ENCODE measurements at places on chromosomes 2 and 18.

DNA sequence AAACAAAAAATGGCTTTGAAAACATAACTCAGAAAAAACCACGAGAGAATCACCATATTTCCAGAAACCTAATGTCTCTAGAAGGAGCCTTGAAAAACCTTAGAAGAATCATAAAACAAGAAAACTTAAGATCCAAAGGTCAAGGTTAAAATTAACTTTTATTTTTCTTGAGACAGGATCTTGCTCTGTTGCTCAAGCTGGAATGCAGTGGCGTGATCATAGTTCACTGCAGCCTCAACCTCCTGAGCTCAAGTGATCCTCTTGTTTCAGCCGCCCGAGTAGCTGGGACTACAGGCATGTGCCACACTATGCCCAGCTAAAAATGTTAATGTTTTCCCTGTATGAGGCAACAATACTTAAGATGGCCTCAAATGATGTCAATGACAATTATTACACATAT lies 254.2 kb upstream of the SESTD1 start:
- no peak for DNase-seq

- DNase-seq: no peak
Observed at GRCh38 chr18:70289351-70290312, 787 bp downstream of the SOCS6 start.

GRCh38 chr2:183935005-183935404 lies 663.3 kb upstream of the ZNF804A start:
- no peak for DNase-seq

- no peak for DNase-seq
Observed at GRCh38 chr2:163417596-163418337, 318.0 kb downstream of the FIGN start.

DNA sequence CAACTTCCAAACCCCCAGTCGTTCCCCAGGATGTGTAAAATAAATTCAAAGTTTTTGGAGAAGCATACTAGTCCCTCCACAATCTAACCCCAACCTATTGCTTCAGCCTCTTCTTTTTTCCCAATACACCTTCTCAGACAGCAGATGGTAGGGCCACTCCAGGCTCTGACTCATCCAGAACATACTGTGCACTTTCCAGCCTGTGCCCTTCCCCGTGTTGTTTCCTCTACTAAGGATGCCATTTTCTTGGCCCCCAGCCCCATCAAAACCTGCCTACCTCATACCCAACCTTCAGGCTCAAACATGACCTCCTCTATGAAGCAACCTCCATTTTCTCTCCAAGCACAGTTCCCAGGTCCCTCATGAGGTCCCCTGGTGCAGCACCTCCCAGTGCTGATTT lies 669.3 kb downstream of the BCL11A start:
- no peak for DNase-seq

GRCh38 chr2:178928077-178928476 lies 120.9 kb upstream of the TTN start:
- no peak for DNase-seq

DNA sequence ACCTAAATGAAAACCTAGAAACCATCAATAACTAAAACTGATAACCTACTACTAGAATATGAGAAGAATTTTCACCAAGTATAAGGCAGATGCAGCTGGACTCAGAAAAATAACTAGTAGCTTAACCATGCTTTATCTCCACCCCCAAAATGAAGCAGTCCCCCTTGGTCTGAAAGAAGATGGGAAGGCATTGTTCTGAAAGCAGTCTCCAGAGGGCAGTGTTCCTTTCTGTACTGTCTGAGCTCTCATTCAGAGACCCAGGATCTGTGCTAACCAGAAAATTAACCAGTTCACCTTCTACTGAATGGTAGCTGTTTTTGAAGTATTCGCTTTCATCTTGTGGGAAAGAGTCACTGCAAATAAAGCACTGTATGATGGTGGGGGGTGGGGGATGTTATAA lies 273.0 kb downstream of the PDE11A start:
- DNase-seq: peak; percentile 16

GRCh38 chr2:128380961-128381938 lies 62.6 kb upstream of the HS6ST1 start:
- DNase-seq: no peak

- DNase-seq: no peak
Observed at GRCh38 chr18:7927119-7927518, 360.0 kb downstream of the PTPRM start.

DNA sequence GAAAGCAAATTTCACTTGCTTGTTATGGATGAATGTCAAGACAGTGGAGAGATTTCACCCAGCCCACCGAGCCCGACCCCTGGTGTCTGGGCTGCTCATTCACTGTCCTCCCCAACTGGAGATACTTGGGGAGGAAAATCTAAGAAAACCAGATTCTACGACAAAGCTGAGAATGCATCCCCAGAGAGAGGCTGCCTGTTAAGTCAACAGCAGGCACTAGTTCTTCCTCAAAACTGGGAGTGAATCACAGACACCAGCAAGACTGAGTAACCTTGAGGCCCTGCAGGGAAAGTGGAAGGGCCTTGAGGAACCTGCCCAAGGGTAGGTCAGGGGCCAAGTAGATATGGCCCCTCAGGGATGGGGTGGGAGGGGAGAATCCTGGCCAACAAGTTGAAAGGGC lies 34.2 kb upstream of the MLPH start:
- DNase-seq: peak; percentile 40

DNA sequence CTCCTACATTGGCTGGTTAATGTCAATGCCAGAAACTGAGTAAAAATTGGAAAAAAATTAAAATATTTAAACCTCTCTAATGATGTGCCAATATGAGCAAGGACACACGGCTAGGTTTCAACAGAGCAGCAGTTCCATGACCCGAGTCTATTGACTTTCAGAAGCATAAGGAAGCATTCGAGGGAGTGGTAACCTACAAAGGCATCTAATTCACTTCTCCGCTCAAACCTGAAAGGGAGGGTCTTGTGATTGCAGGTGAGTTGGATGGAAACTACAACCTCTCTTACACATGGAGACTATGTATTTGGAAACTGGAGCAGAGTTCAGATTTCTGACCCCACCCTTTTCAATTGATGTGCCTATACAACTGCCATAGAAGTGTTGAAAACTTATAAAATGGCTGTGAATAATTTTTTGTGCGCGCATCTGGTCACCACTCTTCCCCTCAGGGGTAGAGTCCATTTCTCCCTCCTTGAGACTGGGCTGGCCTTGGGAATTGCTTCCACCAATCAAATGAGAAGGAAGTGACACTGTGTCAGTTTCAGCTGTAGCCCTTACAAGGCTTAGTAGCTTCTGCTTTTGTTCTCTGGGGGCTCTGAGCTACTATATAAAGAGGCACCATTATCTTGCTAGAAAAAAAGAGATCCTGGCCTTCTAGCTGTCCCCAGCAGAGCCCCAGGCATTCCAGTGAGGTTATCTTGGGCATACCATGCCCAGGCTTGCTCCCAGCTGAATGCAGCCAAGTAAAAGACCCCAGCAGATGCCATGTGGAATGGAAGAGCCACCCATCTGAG lies 278.0 kb downstream of the EPHA4 start:
- DNase-seq: no peak

Measured in stromal cell of bone marrow (primary cell).